ENCODE measurements at places on chromosomes 11 and 22.
A peak's percentile ranks its signal among the peaks of the same experiment; 100 is the strongest.

GRCh38 chr22:21587803-21588611 is 20.5 kb downstream of the UBE2L3 start:
- DNase-seq = no peak

DNA sequence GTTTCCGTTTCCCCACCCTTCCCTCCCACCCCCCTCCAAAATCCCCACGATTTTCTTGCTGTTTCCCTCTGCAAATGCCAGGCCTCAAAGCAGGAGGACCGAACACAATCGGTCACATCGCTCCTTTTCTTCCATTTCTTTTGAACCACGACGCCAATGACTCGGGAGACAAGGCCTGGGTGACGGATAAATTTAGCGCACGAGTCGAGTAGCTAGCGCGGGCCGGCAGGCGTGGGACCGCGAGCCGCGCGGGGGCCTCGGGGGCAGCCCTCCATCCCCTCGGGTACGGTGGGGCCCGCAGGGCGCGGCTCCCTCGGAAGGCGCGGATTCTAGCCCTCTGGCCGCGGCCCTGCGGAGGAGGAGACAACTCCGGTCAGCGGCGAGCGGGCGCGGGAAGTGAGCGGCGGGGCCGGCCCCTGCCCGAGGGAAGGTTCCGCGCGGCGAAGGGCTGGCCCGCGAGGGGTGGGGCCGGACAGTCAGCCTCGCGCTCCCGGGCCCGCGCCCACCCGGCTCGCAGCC is 414 bp downstream of the JOSD1 start:
- DNase-seq = peak; percentile 83

- peak; percentile 67 for DNase-seq
Measured at GRCh38 chr22:39646398-39647063, 76.0 kb downstream of the CACNA1I start.

GRCh38 chr11:32055861-32056260 is 35.0 kb upstream of the RCN1 start:
- no peak for DNase-seq

DNA sequence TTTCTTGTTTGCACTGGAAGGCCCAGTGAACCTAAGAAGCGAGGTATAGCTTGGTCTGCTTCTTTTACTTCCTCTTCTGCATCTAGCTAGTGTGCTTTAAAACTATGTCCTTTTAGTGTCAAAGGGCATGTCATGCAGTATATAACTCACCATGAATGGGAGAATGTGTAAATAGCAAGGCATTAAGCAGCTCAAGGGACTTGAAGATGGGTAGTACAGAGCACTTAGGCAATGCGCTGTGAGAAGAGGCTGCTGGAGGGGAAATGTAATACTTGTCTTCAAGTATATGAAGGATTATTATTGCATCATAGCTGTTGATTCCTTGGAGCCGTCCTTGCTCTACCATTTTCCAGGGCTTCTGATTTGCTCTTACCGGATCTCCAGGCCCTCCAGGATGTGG is 7.6 kb downstream of the MAML2 start:
- DNase-seq = no peak

- no peak for DNase-seq
Measured at GRCh38 chr11:47394322-47395222, 13.8 kb upstream of the SLC39A13 start.

- no peak for DNase-seq
Measured at GRCh38 chr22:21030621-21031544, 1.5 kb downstream of the SLC7A4 start.

DNA sequence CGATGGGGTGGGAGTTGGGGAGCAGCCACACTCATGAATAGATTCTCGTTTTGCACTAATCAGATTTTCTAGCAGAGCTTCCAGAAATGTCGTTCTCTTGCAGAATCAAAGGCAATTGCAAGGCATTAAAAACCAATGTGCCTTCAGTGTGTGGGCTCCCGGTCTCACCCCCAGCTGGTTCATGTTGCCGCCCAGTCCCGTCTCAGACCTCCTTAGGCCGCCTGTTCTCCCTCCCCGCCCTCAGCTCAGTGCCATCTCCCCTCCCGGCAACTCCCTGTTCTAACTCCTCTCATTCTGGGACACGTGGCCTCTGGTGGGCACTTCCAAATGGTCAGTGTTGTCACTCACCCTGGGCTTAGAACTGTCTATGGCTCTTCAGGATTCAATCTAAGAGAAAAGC is 42.5 kb upstream of the SMIM38 start:
- no peak for DNase-seq

DNA sequence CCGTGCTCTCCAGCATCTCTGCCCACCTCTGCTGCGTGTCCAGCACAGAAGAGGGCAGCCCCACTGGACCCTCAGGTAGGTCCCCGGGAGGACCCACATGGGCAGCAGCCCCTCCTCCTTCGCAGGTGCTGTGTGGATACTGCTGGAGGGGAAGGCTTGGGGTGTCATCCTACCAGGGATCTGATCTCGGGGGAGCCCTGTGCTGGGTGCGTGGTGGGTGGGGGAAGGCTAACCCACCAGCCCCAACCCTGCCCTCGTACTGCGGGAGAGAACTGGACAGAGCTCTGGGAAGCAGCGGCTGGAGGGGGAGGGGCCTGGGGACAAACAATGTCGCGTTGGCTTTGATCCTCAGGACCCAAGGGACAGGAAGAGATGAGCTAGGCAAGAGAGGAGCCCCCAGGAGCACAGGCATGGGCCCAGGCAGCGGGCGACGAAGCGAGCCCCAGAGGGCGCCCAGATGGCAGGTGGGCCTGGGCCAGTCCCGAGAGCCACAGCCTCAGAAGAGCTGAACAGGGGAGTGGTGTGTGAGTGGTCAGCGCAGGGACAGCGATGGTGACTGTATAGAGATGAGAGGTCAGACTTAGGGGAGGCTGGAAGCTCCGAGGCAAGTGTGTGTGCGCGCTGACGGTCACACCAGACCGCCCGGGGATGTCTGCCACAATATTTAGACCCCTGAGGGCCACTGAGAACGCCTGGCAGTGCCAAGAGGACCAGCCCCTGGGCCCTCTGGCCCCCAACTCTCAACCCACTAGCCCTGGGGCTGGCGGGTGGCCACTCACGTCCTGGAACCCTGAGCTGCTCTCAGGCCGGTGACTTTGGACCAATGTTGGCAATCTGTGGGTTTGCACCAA is 1.4 kb upstream of the PIM3 start:
- DNase-seq = peak; percentile 27

DNA sequence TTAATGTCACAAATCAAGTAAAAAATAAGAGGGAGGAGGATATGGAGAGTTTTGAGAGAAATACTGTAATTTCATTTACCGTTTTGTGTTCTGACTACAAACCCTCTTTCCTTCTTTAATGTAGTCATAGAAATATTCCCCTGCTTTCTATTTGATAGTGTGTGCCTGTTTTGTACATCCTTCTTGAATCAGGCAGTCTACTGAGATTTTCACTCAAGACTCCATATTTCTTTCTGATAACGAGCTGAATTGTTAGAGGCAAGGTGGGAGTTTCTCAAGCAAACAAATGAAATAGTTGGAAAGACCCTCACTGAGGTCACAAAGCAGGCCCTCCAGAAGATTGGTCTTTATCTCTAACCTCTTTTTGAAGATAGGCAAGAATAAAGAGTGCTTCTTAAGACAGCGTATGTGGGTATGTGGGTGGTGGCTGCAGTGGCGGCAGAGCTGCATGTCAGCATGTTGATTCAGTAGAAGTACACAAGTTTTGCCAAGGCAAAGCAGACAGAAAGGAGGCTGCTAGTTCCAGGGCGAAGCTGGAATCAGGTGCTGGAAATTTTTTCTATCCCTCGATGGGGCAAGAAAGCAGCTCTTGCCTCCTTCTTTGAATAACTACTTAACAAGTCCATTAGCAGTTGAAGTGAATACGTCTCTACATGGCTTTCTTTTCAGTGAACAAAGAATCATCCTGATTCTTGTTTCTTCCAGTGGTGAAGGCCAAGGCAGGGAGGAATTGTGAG is 164.2 kb downstream of the FAM76B start:
- DNase-seq = no peak

DNA sequence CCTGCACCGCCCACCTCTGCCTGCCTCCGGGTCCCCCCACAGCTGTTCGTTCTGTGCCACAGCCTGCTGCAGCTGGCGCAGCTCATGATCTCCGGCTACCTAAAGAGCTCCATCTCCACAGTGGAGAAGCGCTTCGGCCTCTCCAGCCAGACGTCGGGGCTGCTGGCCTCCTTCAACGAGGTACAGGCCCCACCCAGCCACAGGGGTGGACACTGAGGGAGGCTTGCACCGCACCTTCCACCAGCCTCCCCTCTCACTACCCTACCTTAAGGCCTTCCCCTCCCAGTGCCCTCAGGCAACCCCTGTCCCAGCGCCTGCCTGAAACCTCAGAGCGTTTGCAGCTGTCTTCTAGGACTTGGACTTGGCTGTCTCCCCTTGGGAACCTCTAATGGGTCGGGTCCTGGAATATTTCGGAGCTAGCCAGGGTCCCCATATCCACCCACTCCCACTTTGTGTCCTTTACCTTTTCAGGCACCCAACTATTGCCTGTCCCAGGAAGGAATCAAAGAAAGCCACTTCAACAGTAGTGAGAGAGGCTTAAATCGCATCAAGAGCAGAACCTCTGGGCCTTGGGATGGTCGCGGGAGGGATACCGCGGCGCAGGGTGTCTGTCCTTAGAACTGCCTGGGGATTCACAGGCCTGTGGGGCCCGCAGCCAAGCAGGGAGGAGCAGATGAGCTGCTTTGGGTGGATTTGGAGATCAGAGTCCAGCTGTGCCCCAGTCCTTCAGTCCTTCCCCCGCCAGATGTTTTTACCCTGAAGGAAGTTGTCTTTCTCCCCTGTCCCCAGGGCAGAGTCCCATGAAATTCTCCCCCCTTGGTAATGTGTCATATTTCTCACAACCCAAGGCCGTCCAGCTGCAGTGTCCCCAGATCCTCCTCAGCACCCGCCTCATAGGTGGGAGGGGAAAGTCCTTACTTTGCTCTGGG is 13.3 kb downstream of the SLCO2B1 start:
- DNase-seq = no peak

GRCh38 chr11:2120359-2121100 is 18.7 kb downstream of the IGF2 start:
- peak; percentile 63 for DNase-seq

DNA sequence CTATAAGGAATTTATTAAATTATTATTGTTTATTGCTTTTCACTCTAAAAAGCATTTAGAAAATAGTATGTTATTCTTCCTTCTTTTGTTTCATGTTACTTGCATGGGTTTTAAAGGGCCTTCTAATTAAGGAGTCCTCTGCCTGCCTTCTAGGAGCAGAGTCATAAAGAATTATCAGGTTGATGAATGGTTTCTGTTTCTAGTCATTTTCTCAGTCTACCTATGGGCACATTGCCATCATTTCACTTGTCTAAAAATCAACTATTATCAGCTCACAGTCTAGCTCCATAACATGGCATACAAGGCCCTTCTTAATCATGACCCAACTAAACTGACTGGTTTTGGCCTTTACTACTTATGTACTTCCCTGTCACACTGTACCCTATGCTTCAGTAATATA is 16.2 kb downstream of the DYNC2H1 start:
- DNase-seq = no peak
